ENCODE measurements at places on chromosomes 4 and X. TPM values are rescaled to one million over a fixed set of nuclear protein-coding genes. Genes with fewer than 3 reads are reported as not detected.

GRCh38 chrX:139429913-139430312 lies 100.6 kb upstream of the F9 start:
- DNase-seq: no peak

- DNase-seq: no peak
Measured at GRCh38 chr4:59973492-59973891, 1226.6 kb upstream of the ADGRL3 start.

DNA sequence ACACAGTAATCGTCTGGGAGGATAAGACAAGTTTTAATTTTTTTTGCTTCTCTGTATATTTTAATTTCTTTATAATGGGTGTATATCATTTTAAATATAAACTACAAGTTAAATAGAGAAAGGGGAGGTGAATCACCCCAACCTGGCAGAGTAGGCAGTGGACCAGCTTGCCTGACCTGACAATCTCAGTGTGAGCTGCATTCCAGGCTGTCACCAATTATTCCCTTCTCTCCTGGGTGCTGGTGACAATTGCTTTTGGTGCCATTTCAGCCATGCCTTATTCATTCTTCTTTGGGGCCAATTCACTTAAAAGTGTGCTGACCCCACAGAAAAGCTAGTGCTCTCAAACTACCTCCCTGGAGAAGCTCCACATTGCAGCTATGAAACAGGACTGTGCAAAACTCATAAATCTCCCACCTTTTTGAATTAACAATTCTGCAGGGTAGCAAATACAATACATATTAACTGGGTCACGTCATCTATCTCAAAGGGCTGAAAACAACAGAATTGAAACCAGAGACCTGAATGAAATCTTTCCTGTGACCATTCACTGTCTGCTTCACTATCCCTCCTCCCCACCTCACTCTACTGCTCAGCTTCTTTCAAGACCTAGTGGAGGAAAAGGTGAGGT lies 359.0 kb downstream of the HS3ST1 start:
- no peak for DNase-seq

- peak; percentile 1 for DNase-seq
Measured at GRCh38 chr4:159526172-159526571, 423.3 kb downstream of the RAPGEF2 start.

DNA sequence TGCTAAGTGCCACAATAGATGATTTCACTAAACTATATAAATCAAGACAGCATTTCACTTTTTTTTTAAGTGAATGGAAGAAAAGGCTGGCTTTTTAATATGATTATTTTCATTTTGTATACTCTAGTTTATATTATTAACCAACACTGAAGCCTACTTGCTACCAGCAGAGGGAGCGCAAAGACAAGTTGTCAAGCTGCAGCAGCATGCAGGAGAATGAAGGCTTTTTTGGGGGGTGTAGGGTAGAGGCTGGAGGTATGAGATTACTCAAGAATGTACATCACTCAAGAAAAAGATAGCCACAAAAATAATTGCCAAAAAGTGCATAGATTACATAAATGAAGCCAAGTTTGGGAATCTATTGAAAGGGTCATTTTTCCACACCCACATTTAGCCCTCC lies 519.5 kb downstream of the FGF13 start:
- peak; percentile 21 for DNase-seq

SCRG1 gene
- total RNA-seq: not detected

- no peak for DNase-seq
Measured at GRCh38 chr4:142386449-142386848, 459.7 kb downstream of the INPP4B start.

TNIP3 gene
- total RNA-seq: not detected

GRCh38 chrX:19991350-19991718 lies 473 bp upstream of the BCLAF3 start:
- DNase-seq: no peak

DNA sequence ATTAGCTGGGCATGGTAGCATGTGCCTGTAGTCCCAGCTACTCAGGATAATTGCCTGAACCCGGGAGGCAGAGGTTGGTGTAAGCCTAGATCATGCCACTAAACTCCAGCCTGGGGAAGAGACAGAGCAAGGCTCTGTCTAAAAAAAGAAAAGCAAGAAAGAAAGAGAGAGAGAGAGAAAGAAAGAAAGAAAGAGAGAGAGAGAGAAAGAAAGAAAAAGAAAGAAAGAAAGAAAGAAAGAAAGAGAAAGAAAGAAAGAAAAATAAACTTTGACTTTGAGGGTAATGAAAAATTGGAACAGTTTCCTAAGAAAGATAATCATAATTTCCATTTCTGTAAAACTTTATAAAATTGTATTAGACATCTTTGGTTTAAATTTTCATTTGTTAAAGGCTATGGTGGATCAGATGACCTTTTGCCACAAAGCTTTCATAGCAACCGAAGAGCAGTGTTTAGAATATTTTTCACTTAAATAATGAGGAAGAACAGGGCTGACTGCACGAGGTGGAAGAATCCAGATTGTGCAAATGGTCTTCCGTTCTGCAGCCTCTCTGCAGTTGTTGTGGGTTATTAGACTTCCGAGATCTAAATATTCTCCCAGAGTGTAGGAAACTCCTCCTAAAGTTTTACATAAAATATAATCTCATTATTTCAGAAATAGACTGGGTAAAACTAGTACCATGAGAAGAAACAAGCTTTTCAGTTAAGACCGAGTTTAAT lies 55.9 kb downstream of the RBM47 start:
- DNase-seq: no peak

DNA sequence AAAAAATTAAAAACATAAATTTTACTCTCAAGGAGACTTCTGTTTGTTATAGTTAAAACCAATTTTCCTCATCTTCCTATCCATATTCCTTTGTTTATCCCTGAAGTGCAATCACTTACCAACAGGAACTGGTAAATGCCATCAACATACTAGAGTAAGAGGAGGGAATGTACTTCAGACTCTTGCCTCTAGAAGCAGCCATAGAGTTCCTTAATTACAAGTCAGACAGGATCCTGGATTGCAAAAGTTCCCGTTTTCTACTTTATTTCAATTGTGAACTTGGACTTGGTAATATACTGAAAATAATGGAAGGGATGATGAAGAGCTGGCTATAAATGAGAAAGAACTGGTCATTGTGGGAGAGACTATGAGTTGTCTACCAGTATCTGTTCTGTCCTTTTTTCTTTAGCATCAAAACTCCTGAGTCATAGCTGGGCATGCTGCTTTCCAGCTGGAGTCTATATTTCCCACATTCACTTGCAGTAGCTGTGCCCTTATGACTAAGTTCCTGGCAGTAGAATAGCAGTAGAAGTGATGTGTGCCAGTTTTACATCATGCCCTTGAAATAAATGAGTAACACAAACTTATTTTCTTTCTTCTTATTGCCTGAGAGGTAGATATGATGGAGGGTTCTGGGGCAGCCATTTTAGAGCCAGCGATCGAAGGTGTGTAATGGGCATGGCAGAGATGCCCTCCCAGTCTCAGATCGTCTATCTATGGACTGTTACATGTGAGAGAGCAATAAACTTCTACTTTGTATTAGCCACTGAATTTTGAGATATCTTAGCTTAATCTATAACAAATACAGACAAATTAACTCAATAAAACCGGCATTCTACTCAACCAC lies 26.8 kb upstream of the SPARCL1 start:
- DNase-seq: no peak

- peak; percentile 85 for DNase-seq
Measured at GRCh38 chrX:74550295-74550802, 64.1 kb downstream of the RLIM start.

MND1 gene
- total RNA-seq: 13.1 TPM

DNA sequence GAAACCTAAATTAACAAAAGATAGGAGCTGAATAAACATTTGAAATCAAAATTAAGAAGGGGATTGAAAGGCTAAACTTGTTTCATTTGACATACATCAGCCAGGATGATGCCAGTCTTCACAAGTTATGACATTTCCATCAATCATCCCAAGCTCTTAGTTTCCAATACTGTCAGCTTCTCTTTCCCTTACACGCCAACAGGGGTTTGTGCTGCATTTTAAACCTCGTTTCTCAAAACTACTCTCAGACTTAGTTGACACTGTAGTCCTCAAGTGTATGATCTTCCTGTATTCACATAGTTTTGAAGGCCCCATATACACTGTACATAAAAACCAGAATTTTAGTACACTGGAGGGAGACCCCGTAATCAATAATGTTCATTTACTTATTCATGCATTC lies 840 bp upstream of the P2RY10 start:
- no peak for DNase-seq

SSX3 gene
- not detected for total RNA-seq

HMX1 gene
- not detected for total RNA-seq

MAGEA9B gene
- total RNA-seq: not detected

Data from Calu3 (cell line).